Activated naive CD4-positive, alpha-beta T cell treated with anti-CD3 and anti-CD28 coated beads, Interleukin-2, amount 10 ng/mL, durations not matched to agents 7 days and 5 days (primary cell): ENCODE measurements at places on chromosomes 7 and 10.
A peak's percentile ranks its signal among the peaks of the same experiment; 100 is the strongest.

DNA sequence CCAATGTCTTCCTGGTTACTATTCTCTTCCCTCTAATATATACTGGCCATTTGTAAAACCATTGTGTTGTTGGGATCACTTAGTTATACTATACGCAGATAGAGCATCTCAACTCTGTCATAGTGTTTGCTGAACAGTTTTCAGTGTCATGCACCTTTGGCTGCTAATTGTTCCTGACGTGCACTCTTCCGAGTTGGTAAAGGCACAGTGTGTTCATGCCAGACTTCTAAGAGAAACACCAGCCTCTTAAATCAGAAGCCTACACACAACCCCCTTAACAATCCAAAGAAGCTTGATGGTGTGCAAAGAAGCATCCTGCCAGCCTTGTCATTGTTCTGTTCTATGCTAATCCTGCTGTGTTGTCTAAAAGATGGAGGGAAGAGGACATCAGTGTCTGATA, 131.1 kb downstream of the MAPK8 start:
- no peak for DNase-seq

DNA sequence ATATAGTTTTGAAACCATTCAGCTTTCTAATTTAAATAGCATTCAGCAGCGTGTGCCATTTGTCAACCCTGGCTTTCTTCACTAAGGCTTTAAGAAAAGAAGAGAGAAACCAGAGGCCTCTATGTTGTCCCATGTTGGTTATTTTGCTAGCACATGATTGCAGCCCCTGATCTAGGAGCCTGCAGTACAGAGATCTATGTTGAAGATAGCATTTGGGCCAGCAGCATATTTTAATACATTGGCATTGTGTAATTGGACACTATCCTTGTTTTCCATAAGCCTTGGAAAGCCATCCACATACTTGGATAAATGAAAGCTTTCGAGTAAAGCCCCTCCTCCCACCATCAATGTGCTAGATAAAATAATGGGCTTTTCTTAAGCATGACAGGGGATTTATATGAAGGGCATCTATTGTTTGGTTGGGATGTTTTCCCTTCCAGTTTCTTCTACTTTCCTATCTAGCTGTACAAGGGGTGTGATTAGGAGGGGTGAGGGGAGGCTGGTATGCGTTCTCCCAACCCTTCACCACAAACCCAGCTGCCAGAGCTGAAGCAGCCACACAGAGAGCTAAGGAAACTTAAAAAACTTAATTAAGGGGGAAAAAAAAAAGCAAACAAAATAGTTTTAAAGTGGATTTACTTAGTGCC, 23.1 kb upstream of the SDHAF3 start:
- DNase-seq = no peak

DNA sequence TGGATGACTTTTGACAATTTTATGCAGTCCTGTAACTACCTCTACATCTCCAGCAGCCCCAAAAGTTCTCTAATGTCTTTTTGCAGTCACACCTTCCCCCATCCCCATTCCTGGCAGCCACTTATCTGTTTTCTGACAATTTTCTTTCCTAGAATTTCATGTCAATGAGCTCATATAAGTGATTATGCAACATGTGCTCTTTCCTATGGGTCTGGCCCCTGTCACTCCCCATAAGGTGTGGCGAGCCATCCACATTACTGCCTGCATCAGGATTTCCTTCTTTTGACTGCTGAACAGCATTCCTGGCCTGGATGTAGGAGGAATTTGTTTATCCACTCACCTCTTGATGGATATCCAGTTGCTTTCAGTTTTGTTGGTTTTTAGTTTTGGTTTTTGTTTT, 146.7 kb upstream of the MGMT start:
- no peak for DNase-seq

DNA sequence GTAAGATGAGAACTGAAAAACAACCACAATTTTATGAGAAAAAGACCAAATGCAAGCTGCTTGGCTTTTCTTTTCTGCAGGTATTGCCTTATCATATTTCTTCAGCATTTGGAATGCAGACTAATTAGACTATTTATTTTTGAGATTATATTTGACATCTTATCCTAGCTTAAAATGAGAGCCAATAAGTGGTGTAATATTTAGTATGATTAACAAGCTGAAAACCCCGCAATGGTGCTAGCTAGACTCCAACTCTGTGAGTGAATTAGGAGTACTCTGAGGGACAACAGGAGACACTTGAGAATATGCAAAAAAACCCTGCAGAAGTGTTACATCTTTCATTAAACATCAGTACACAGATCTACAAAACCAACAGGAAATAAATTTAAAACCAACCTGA, 180.3 kb upstream of the MEOX2 start:
- no peak for DNase-seq

GRCh38 chr7:105734233-105734632, 142.2 kb downstream of the ATXN7L1 start:
- DNase-seq = no peak

- DNase-seq = no peak
Observed at GRCh38 chr10:42953684-42954674, 122.9 kb upstream of the RET start.

GRCh38 chr10:130358981-130359650, 222.9 kb downstream of the GLRX3 start:
- DNase-seq = no peak

DNA sequence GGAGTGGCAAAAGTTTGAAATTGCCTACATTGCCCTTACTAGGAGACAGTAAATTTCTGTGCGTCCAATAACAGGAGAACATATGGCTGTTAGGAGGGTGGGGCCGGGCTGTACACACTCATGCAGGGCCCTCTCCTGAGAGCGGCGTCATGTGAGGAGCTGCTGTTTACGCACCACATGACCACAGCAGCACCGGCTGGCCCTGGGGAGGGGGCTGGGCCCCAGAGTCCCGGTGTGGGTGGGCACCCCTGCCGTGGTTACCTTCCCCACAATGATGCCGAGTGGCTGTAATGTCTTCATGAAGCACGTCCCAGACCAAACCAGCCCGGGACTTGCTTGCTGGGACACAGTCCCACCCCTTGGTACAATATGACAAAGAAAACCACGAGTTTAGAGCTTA, 308.7 kb downstream of the DNAJB6 start:
- no peak for DNase-seq

GRCh38 chr7:29990931-29991330, 1.3 kb upstream of the SCRN1 start:
- no peak for DNase-seq

DNA sequence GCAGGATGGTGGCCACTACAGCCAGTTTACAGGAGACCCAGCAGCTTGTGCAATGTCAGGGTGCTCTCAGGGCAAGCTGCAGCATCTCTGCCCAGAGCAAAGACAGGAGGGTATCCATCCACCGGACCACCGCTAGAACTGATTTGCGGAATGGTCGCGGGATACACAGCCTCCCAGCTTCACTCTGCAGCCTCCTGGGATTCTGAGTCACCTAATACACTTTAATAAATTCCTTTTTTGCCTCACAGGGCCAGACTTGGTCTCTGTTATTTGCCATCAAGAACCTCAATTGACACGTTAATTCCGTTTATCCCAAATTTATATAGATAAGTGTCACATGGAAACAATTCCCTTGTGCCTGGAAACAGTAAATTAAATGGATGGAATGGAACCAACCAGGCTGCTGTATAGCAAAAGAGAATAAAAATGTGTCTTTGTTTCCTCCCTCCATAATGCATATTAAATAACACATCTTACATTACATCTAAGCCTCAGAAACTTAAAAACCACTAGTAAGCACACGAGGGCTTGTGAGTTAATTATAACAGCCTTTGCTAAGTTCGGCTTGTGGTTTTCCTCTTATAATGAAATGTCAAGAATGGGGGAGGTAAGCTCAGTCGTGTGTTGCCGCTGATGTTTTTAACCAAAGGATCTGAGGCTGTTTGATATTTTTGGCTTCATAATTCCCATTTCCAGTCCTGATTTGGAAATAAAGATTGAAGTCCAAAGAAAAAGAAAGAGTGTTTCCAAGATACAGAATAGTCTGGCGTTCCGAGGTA, 52.1 kb downstream of the ADRB1 start:
- DNase-seq = no peak

DNA sequence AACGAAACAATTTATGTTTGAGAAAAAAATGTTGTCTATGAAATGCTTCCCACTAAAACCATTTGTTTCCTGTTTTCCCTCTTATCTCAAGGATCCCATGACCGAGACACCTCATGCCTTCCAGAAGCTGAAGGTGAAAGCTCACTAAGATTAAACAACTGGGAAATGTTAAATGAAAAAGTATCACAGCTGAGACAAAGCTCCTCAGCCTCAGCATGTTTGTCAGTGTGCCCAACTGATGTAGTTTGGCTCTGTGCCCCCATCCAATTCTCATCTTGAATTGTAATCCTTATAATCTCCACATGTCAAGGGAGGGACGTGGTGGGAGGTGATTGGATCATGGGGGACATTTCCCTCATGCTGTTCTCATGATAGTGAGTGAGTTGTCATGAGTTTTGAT, 327.3 kb downstream of the HTR7 start:
- DNase-seq = no peak

GRCh38 chr7:71868797-71869196, 543.3 kb downstream of the CALN1 start:
- DNase-seq = no peak

DNA sequence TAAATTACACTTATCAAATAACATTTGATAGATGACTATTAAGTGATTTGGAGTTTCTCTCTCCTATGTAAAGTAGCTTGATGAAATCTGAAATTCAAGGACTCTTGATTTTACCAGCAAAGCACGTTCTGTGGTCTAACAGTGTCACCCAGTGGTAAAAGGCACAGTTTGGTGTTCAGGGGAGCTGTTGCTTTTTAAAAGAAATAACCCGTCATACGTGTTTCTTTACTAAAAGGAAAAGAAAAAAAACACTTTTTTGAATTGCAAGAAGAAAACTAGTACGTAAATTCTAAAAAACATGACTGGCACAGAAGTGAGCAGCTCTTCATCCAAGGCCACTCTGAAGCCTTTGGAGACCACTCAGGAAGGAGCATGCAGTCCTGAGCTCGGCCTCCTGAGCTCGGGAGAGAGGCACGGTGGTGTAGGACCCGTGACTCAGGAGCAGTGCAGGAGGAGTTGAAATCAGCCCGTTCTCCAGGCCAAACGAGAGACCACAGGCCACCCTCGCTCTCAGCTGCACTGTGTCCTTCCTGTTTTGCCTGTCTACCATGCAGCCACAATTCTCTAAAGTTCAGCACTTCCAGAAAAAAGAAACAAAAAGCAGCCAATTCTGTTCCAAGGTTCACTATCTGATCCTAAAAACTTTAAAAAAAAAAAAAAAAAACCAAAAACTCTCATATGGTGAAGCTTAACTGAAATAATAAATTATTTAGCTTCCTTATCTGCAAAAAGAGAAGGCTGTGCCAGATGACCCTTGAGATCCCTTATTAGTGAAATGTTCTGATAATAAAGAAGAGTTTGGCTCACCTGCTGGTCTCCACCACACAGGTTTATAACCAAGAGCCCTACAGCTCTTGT, 212.6 kb upstream of the FRMD4A start:
- DNase-seq = peak; percentile 59

GRCh38 chr7:1548438-1548831, 7.6 kb downstream of the TMEM184A start:
- no peak for DNase-seq

DNA sequence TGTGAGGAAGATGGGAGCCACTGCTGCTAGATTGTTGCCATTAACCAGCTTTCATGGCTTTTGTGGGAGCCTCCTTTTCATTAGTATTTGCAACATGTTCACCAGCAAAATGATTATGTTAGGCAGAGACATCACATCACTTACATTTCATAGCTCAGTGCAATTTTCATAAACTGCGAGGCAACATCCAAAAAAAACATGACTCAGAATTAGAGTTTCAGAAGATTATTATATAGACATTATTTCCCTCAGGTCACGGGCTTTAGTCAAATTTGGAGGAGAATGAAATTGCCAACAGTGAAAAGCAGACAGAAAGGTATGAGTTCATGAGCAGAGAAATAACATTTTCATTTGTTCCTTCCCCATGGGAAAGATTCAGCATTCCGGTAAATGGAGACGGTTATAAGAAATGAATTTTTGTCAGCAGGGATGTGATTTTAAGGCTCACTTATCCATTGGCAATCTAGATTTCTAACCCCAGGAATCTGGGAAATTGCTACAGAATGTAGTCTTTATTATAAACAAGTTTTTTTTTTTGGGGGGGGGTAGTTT, 573.2 kb downstream of the AUTS2 start:
- DNase-seq = no peak

- no peak for DNase-seq
Observed at GRCh38 chr10:100883312-100883821, 29.4 kb upstream of the SLF2 start.

DNA sequence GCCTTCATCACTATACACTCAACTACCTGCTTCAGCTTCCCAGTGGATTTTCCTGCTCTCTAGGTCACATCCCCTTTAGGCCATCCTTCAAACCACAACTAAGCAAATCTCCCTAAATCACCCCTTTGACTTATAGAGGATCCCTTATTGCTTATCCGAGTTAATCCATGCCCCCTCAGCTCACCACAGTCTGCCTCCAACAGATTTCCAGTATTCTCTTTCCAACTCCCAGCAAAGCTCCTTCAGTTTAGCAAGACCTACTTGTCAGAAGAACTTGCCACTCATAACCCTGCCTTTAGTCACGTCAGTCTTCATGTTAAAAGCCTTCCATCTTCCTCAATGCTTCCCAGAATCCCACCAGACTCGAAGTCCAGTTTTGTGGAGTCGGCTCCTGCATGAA, 38.6 kb downstream of the RAPGEF5 start:
- no peak for DNase-seq

- DNase-seq = no peak
Observed at GRCh38 chr7:44391171-44391570, 65.8 kb upstream of the CAMK2B start.

DNA sequence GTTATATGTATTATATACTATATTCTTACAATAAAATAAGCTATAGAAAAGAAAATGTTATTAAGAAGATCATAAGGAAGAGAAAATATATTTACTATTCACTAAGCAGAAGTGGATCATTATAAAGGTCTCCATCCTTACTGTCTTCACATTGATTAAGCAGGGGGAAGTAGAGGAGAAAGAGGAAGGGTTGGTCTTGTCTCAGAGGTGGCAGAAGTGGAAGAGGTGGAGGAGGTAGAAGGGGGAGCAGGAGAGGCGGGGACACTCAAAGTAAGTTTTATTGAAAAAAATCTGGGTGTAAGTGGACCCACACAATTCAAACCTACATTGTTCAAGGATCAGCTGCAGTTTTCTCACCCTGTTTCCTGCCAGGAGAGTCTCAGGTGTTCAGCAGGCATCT, 28.9 kb upstream of the ERCC6 start:
- no peak for DNase-seq

- peak; percentile 50 for DNase-seq
Observed at GRCh38 chr10:11236234-11236633, 218.6 kb downstream of the CELF2 start.

DNA sequence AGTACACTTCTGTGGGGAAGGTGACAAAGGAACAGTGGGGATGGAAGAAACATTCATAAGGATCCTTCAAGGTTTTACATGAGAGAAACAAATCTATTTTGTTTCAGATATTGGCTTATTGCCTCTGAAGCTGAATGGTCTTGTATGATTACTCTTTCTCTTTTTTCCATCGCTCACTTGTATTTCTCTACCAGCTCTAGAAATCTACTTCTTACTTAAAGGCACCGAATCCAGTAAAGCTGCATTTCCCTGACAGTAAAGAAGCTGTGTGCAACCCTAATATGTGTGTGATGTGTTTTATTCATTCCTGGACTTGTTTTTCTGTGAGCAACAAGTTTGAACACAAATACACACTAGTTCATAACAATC, 45.2 kb upstream of the NXPH1 start:
- no peak for DNase-seq
